ENCODE measurements at places on chromosomes 5 and 9.

DNA sequence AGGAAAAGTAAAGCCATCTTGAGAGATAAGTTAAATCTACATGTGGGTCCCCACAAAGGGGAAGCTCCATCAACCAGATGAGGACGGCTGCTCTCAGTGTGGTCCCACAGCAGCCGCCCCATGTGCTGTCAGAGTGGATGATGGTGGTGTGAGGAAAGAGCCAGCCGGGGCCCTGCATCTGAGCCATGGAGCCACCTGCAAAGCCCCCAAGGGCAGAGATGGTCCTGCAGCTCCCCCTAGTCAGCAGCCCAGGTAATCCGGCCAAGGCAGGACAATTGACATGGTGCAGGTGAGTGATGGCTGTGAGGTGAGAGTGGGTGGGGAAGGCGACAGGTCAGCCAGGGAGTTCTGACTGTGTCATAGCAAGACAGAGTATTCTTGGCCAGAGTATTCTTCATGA lies 458.8 kb downstream of the ICE1 start:
- peak; percentile 11 for DNase-seq

- DNase-seq = peak; percentile 67
Measured at GRCh38 chr9:27151693-27152404, 42.8 kb downstream of the TEK start.

GRCh38 chr5:35438786-35439185 lies 178.9 kb upstream of the SPEF2 start:
- DNase-seq = no peak

DNA sequence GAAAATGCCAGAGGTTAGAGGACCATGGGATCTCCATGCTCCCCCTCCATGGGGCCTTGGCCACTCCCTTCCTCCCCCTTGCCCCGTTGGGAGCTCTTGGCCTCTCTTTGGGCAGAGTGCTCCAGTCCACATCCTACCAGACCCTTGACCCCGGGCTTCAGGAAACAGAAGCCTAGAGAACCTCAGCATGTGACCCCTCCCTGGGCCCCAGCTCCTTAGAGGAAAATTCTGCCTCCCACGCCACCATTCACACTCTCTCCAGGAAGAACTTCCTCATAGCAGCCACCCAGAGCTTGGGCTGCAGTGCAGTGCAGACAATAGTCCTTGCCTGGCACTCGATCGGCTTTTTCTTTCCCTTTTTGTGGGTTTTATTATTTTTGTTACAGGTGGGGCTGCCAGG lies 6.0 kb downstream of the LHX6 start:
- no peak for DNase-seq

DNA sequence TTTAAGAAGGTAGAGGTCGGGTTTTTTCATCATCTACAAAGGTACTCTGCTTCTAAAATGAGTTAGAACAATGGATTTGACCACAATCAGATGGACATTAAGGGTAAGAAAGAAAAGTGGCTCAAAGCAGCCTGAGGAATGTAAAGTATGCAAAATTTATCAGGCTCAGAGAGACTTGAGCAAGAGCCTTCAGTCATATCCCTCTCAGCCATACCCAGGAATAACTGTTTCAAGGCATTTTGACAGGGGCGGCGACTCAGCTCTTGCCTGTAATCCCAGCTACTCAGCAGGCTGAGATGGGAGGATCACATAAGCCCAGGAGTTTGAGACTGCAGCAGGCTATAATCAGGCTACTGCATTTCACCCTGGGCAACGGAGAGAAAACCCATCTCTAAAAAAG lies 38.8 kb upstream of the ANXA2R start:
- DNase-seq = no peak

- no peak for DNase-seq
Measured at GRCh38 chr9:103992938-103993579, 101.0 kb upstream of the SMC2 start.

- DNase-seq = no peak
Measured at GRCh38 chr9:136351252-136351800, 12.2 kb downstream of the DNLZ start.

DNA sequence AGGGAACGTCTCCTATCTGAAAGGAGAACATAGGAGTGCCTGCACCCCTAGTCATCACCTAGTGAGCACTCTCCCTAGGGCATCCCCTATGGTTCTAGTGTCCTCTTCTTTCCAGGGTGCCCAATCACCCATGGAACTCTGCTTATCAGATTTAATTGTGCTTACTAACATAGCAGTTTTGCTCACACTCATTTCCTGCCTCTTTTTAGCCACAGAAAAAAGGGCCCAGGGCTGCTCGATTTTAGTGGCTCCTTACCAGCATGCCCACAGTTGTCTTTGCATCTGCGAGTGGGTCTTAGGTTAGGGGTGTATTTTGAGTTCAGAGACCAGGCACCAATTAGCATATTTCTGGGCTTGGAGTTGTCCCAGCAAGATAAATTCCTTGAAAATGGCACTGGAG lies 1110.2 kb downstream of the TAF11L14 start:
- DNase-seq = peak; percentile 19

GRCh38 chr5:10661401-10661800 lies 97.5 kb downstream of the ANKRD33B start:
- DNase-seq = no peak

- no peak for DNase-seq
Measured at GRCh38 chr9:94779031-94779430, 52.5 kb downstream of the AOPEP start.

DNA sequence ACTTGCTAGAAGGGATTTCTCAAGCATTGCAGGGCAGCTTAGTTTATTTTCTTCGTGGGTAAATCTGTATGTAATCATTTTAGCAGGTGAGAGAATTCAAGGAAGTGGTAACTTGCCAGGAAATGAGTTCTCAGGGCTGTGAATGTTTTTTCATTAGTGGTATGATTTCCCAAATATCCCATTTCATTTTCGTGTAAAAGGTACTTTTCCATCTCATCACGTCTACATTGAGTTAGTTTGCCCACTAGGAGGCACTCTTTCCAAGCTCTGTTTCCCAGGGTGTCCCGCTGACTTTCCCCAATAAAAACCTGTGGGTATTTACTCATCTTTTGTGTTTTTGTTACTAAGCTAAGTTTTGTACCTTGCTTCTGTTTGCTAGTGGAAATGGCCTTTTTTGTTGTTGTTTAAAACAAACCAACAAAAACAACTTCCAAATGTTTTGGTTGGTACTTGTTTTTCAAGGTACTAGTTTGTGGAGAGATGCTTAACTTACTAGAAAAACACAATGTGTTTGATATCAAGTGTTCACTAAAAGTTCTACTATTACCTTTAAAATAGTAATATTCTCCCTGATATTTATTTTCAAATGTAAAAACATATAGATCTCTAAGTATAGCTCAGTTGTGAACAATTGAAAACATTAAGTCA lies 373.6 kb downstream of the ADGRV1 start:
- DNase-seq = peak; percentile 66

DNA sequence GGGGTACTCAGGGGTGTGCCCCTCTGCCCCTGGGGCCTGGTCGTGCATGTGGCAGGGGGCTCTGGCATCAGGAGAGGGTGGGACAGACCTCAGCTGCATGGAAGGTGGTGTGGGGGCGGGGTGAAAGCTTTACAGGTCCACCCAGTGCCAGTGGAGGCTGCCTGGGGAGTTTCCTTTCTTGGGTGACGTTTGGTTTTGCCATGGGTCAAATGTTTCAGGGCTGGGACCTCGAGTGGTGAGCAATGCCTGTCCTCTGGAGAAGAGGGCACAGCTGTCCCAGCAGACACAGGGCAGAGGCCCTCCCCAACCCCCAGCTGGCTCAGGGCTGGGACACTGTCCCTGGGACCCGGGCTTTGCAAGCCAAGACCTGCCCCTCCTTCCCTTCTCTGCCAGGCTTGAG lies 3.6 kb downstream of the RXRA start:
- DNase-seq = no peak

- no peak for DNase-seq
Measured at GRCh38 chr5:110896901-110897300, 158.1 kb downstream of the SLC25A46 start.

- DNase-seq = no peak
Measured at GRCh38 chr5:124377386-124377785, 369.1 kb downstream of the ZNF608 start.

DNA sequence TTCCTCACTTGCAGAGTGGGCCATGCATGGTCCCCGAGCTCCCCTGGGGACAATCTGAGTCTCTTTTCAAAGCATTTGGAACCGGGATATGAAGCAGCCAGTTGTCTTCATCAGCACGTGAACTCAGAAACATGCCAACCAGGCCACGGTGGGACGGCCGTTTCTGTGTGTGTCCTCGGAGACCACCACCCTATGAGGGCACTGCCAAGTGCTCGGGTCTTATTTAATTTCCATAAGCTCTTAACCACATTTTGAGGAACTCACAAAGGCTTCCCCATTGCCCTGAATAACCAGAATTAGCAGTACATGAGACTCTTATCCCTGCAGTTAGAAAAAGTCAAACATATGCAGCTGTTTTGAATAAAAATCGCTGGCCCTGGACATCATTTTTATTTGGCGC lies 60.1 kb downstream of the OTULIN start:
- no peak for DNase-seq

DNA sequence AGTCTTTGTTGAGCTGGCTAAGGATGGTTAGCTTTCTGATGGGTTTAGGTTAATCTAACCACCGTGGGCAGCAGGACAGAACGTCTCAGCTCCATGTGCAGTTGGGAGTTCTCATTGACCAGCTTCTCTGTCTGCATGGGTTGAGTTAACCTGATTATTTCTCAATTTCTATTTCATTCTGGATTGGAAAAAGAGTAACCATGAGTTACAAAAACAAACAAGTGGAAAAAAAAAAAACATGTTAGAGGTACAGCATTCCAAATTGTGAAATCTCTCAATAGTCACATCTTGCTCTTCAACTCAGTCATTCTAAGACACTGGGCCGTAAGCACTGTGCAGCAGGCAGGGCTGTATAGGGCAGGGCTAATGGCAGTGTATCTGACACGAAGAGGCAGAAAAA lies 343.7 kb upstream of the KLF4 start:
- DNase-seq = no peak

- DNase-seq = no peak
Measured at GRCh38 chr9:89497257-89497963, 503 bp downstream of the SEMA4D start.

DNA sequence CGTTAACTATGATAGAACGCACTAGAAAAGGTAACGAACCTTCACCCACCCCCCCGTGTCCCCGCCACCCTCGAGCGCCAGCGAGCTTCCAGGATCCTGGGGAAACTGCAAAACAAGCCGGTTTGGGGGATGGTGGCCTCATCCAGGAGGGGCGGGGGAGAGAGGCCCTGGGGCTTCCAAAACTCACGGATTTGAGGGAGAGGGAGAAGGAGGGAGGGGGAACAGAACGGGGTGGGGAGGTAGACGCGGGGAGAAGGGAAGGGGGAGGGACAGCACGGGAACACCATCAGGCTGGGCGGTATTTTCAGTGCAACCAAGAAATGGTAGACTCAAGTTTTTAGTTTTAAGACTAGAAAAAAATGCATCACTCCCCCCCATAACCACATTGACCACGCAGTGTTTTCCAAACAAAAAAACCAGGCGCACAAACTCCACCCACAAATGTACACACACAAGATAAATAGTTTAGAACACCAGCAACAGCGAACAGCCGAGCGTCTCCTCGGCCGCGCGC lies 1.4 kb downstream of the NRARP start:
- DNase-seq = peak; percentile 56

DNA sequence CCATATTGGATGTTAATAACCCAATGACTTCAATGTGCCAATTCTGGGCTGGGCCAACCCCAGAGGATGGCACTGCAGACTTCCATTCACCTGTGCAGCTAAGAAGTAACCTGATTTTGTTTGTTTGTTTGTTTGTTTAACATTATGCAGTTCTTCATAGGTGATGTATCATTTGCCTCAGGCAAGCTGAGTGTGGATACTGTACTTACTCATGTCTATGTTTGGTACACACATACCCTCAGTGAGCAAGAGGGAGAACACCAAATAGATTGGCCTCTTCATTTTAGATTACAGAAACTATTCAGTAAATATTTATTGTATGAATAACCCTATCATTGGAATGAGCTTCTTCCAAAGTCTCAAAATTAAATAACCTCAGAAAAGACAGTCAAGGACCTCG lies 180.2 kb upstream of the SMC2 start:
- DNase-seq = no peak

DNA sequence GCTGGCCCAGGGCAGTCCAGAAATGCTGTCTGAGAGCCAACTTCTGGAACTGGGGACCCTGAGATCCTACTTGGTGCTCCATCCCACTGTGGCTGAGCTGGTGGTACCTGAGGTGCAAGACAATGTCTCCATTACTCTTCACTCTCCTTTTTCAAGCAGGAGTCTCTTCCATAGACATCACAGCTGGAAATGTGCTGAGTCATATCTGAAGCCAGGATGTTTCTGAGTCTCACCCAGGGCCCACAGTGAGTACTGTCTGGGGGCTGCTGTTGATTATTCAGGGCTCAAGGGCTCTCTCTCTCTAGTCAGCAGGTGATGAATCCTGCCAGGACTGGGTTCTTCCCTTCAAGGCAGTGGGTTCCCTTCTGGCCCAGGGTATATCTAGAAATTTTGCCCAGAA lies 145.2 kb upstream of the TAS2R1 start:
- no peak for DNase-seq

DNA sequence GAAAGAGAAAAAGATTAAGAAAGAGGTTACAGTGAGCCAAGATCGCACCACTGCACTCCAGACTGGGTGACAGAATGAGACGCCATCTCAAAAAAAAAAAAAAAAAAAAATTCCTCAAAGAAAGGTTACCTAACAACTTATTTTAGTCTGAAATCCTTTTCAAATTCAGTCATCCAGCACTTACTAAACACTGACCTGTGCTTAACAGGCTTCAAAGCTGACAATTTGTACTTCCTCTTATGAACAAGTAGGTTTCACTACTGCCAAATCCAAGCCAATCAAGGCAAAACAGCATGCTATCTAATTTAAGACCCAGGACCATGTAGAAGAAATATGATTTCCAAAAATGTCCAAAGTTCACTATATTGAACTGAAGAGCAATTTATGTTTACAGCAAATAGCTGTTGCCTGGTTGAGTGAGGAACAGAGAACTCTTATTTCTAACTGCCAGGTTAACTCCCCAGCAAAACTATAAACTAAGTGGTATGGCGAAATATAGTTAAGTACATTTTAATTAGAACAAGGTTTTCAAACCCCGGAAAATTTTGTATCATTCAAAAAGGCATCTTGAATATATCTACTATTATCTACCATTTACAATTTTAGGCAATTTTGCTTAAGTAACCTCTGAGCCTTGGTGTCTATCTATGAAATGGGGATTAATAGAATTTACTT lies 13.4 kb downstream of the PWWP2A start:
- DNase-seq = no peak

- no peak for DNase-seq
Measured at GRCh38 chr5:143396353-143396940, 7.0 kb downstream of the NR3C1 start.

- DNase-seq = peak; percentile 42
Measured at GRCh38 chr9:131776473-131776872, 36.6 kb upstream of the RAPGEF1 start.

DNA sequence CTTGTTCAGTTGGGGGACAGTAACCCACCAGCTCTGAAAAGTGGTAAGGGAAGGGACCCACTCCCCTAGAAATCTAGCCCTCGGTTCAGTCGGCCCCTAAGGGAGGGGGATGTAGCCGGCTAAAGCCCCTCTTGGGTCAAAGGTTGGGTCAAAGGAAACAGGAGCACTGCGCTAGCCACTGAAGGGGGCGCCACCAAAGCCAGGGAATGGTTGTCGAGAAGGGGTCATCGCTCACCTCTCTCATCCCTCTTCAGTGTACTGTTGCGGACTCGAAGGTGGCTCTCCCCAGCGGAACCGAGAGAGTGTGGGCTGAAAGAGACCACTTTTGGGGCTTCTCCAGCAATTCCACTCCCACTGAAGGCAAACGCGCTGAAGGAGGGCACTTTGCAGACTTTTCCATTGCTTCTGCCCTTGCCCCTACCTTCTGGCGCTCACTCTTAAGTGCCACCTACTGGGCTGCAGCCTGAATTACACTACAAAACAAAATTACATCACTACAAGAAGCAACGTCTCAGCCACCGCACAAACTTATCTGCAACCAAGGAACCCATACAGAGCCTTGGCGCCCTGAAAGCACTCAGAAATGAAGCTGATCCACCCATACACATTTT lies 396.9 kb downstream of the PDE4D start:
- peak; percentile 13 for DNase-seq

All from Daoy (cell line).